ENCODE measurements at places on chromosomes 12 and 14.

DNA sequence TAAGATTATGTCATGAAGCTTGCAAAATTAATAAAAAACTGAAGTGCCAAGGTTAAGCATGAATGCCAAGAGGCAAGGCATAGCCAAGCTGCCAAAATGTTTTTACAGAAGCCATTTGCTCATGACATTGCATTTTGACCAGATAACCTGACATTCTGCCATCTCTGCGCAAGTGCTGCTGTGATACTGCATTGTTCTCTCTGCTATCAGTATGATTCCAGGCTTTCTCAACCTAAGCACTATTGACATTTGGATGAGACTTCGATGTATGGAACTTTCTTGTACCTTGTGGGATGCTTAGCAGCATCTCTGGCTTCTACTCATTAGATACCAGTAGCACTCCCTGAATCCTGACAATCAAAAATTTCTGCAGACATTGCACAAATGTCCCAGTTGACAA is 139.2 kb downstream of the RASSF9 start:
- no peak for DNase-seq

GRCh38 chr14:78245238-78245637 is 75.1 kb downstream of the NRXN3 start:
- no peak for DNase-seq

- DNase-seq: peak; percentile 1
These were observed 693.0 kb downstream of the LRFN5 start for GRCh38 chr14:42299692-42300091.

GRCh38 chr12:2083008-2083407 is 30.2 kb downstream of the CACNA1C start:
- no peak for DNase-seq

DNA sequence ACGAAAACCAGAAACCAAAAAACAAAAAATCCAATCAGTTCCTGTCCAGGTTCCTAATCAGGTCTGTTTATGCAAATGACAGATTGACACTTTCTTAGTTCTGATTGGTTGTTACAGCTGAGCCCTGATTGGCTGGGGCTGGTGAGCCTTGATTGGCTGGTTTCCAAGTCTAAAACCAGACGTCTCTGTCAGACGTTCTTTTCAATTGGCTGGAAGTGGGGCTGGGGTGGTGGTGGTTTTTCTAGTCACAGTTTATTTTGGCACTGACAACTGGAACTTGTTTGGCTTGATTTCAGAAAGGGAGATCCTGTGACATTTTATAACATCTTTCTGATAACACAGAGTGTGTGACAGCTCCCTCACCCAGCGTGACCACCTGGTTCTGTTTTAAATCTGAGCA is 36.1 kb upstream of the PRICKLE1 start:
- DNase-seq: no peak

- no peak for DNase-seq
These were observed 44.4 kb upstream of the TCL1A start for GRCh38 chr14:95758331-95758730.

- DNase-seq: no peak
These were observed 31.1 kb upstream of the RIC8B start for GRCh38 chr12:106743270-106743988.

DNA sequence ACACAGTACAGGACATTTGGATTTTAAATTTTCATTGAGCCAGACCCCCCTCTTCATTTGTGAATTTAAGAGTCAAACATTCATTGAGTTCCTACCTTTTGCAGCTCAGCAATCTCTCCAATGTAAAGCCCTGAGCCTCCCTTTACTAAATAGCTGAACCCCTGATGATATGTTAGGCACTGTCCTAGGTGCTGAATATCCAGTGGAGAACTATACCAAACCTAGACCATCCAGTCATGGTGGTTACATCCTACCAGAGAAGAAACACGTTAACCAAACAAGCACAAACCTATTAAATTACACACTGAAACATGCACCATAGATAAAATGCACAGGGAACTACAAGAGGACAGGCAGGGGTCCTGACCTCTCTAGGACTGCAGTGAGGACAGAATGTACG is 1585.3 kb upstream of the TMEM132C start:
- peak; percentile 11 for DNase-seq

- DNase-seq: no peak
These were observed 314.3 kb downstream of the TRHDE start for GRCh38 chr12:72586456-72586855.

- DNase-seq: no peak
These were observed 73.9 kb downstream of the SYT1 start for GRCh38 chr12:78938341-78939084.

DNA sequence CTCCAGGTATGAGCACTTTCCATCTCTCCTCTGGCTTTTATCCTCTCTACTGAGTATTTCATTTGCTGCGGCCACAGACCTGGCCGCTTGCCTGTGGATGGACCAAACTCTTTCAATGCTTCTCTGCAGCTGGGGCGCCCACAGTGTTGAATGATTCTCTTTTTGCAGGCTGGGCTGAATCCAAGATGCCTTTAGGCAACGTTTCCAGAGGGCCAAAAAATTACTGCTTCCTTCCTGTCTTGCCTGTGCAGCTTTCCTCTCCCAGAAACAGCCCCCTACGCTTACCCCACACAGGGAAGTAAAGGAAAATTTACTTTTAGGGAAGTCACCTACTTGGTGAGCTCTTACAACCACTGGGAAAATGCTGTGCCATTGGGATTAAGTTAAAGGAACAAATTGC is 55.6 kb upstream of the JDP2 start:
- no peak for DNase-seq

DNA sequence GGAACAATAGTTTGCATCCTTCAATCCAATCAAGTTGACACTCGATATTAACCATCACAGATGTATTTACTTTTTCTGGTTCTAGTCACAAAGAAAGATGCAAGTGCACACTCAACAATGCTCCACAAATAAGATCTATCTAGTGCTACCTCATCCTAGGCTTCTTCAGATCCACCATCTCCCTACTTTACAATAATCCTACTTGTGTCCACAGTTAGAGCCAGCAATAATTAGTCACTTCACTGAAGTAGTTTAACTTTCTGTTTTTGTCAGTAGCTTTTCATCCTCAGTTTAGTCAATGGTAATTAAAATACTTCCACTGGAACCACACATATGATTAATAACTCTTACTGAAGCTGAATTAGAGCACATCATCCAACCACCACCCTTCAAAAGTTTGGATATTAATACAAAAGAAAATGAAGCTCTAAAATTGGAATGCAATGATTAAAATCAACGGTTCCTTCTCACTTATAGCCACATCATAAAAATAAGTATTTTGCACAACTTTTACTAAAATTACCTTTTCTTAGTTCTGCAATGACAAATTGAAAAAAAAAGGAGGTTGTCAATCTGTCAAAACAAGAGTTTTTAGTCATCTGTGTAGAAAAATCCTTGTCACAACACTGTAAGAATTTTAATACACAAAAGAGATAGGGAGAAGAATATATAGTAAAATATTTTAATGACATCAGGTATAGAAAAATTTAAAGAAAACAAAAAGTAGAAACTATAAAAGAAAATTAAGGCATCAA is 28.2 kb upstream of the SNRPF start:
- DNase-seq: no peak

DNA sequence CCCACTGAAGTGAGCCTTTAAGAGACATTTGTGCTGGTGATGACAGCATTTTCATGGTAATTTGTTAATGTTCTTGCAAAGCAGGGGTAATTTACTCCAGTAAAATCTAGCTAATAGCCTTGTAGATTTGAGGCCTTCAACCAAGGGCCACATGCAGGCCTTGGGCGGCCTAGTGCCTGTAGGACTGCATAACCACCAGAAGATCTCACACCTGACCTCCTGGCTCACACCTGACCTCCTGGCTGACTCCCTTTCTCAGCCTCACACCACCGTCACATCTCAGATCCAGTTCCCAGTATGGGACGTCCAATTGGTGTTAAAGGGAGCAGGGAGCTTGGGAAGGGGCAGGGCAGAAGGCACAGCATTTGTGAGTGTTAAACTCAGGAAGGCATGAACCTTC is 26.9 kb downstream of the C12orf42 start:
- DNase-seq: no peak

DNA sequence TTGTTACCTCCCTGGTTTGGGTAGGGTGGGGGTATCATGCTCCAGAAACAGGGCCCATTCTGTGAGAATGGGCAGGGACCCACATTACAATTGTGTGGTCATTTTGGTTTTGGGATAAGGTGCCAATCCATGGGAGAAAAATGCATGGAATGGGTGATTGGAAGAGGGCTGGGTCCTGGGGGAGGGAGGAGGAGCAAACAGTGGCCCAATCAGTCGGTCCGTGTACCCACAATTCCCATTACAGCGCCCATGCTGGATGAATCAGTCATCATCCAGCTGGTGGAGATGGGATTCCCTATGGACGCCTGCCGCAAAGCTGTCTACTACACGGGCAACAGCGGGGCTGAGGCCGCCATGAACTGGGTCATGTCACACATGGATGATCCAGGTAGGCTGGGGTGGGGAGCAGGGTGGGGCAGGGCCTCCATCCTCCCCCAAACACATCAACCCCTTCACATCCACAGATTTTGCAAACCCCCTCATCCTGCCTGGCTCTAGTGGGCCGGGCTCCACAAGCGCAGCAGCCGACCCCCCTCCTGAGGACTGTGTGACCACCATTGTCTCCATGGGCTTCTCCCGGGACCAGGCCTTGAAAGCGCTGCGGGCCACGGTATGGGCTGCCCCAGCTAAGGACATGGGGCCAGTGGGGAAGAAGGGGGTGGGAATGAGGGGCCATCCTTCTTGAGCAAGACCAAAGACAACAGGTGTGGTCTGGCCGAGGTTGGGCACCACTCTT is 3.6 kb upstream of the TPI1 start:
- no peak for DNase-seq

DNA sequence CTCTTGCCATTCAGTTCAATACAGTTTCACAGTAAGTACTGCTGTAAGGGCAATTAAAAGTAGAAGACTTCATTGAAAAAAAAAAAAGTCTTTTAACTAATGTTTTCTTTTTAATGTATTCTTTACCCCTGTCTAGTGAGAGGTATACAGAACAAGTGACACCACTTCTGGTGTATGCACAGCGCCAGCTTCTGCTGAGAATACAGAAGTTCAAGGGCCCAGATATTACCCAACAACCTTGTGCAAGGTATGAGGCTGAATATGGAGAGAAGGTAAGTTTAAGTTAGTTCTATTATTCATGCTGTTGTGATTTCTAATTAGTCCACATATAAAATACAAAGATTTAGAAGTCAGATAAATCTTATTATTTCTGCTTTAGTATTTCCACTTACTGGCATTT is 168.7 kb downstream of the CFAP54 start:
- no peak for DNase-seq

- no peak for DNase-seq
These were observed 8.3 kb downstream of the TSPAN11 start for GRCh38 chr12:30934811-30935210.

- no peak for DNase-seq
These were observed 4.5 kb downstream of the DPF3 start for GRCh38 chr14:72889366-72889765.

DNA sequence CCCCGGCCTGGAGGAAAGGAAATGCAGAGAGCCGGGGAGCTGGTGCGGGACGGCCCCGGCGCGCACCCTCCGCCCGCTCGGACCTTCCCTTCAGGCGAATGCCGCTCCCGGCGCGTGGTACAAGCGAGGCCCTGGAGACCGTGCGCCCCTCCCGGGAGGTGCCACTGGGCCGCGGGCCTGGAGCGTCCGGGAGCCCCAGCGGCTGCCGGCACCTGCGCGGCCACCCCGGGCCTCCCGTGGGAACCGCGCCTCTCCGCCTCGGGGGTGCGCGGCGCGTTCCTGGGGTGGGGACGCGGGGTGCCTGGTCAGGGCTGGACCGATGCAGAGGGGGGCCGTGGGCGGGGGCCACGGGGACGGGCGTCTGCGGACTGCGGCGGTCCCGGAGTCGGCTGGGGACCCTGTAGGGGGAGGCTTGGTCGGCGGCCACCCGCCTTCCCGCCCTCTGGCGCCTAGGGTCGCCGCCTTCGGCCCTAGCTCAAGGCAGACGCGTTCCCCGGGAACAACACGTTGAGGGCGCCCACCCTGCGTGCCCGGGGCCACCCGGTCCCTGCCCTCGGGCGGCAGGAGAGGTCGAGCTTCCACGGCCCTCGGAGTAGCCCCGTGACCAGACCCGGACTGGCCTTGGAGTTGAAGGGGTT is 599 bp downstream of the PAPLN start:
- no peak for DNase-seq

DNA sequence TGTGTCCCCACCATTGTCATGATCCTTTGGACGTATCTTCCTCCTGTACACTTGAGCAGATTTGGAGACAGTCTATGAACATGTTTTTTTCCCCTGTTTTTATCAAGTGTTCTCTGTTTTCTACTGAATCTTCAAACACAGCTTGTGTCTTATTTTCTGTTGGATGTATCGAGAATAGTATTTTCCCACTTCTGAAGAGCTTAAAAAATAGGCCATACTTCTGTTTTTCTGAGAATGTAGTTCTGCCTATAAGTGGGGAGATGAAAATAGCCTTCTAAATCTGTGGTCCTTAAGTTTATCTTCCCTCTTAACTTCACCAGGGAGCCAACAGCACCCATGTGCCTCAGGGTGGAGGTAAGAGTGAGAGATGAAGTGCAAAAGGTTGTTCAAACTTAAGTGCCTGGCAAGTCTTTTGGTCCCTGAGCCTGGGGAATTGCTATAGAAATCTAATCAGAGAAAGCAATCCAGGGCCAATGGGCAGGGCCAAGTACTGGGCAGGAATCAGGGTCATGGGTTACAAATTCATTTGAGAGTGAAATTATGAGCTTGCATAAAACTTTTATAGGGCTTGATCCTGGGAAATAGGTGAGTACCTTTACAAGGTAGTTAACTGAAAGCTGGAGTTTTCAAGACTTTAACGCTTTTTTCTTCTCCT is 58.9 kb downstream of the ARF6 start:
- no peak for DNase-seq

DNA sequence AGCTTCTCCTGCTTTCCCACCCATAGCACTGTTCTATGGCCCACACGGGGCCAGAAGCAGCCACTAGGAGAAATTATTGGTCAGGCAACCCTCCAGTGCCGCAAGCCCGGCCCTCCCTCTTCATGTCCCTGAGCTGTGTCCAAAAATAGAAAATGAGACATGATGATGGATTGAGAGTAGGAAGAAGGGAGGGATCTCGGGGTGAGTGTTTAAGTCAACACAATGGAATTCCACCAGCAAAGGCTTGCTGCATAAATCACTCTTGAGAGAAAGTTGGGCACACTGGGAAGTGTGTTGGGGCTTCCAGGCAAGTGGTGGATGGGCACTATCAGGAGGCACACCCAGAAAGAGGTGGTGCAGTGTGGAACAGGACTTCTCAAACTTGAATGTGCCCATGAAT is 94.2 kb downstream of the LLPH start:
- peak; percentile 95 for DNase-seq

- no peak for DNase-seq
These were observed 2.8 kb downstream of the TSHR start for GRCh38 chr14:80958226-80958625.

GRCh38 chr12:116545936-116546335 is 13.2 kb upstream of the MAP1LC3B2 start:
- DNase-seq: no peak

- DNase-seq: no peak
These were observed 393.9 kb downstream of the PAWR start for GRCh38 chr12:79296871-79297270.

DNA sequence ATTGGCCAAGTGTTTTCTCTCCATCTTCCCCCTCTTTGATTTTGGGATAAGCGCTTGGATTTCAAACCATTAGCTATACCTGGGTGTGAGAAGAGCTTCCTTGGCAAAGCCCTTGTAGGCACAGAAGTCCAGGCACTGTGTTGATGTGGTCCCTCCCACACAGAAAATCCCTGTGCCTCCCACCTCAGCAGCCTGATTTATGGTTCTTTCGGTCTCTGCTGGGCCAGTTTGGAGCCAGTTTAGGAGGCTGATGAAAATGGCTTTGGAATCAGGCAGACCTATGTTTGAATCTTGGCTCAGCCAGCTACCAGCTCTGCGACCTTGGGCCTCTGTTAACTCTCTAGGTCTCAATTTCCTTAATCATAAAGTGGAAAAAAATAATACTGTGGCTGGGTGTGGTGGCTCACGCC is 9.6 kb upstream of the IFT81 start:
- DNase-seq: no peak

Data from A172 (cell line).